COLO829 (cell line): ENCODE measurements at places on chromosomes 12 and 14.

DNA sequence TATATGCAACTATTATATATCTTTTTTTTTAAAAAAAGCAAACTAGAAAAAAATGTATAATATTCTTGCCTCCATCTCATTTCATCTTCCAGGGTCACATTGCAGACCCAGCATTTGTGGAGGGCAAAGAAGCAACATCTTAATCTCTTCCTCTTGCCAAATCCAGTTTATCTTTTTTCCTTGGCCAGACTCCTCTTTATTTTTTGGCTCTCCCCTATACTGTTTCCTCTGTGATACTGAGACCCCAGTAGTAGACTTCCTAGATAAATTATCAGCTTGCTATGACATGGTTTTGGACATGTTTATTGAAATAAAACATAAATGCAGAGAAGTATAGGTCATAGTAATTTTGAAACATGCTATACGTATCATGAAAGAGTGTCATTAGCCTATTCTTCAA lies 303.8 kb upstream of the DDHD1 start:
- no peak for DNase-seq

DNA sequence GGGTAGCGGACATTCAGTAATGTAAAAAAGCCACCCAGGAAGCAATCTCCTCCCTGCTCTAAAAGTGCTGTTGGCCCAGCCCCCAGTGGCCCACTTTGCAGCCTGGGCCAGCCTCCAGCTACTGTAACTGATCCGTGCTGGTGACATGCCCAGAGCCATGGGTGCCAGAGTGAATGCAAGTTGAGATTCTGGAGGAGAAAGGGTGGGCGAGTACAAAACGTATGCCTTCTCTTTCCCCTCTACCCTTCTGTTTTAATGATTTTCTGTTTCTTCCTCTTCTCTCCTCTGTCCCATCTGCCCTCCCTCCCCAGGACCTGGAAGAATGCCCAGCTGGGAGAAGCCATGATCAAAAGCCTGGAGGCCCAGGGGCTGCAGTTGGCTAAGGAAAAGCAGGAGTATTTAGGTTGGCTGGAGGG lies 16.9 kb downstream of the PLEKHD1 start:
- DNase-seq: no peak

DNA sequence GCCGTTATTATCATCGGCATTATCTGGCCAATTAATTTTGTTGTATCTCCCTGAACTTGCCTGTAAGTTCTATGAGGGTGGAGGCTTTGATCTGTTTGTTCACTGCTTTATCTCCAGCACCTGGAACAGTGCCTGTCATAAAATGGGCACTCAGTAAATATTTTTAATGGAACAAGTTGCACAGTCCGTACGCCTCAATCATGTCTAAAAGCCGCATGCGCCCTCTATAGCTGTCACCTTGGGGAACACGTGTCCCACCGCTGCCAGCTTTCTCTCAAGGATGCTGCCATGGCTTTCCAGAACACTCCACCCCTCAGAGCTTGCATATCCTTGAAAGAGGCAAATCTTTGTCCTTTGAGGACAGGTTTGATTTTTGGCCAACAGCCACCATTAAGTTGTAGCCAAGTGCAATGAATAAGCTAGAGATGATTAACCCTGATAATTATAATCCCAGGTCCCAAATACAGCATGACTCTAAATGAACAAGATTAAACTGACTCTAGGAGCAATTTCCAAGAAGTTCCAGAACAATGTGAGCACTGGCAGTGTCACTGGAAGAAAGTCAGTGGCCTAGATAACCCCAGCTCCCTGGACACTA lies 55.1 kb downstream of the ERH start:
- DNase-seq: no peak

GRCh38 chr12:3882896-3883564 lies 9.8 kb upstream of the PARP11 start:
- DNase-seq: peak; percentile 20

DNA sequence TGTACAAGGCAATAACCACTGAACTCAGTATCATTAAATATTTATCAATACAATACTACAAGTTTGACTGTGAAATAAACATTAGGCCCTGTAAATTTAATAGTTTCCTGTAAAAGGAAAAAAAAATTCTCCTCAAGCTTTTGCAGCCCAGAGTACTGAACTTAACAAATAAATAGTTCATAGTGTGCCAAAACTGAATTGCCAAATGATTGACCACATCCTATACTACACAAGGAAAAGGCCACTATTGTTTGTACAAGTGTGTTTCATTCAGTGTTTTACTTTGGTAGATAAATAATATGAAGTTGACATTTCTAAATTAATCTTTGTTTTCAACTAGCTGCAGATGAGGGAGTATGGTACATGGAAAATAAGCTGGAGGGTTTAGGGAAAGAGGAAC lies 379.6 kb downstream of the FLRT2 start:
- DNase-seq: peak; percentile 64

- no peak for DNase-seq
Measured at GRCh38 chr12:130639476-130640424, 76.3 kb downstream of the RIMBP2 start.

- DNase-seq: no peak
Measured at GRCh38 chr14:85313560-85314207, 216.3 kb upstream of the FLRT2 start.

GRCh38 chr12:120490833-120491512 lies 4.9 kb upstream of the DYNLL1 start:
- no peak for DNase-seq

DNA sequence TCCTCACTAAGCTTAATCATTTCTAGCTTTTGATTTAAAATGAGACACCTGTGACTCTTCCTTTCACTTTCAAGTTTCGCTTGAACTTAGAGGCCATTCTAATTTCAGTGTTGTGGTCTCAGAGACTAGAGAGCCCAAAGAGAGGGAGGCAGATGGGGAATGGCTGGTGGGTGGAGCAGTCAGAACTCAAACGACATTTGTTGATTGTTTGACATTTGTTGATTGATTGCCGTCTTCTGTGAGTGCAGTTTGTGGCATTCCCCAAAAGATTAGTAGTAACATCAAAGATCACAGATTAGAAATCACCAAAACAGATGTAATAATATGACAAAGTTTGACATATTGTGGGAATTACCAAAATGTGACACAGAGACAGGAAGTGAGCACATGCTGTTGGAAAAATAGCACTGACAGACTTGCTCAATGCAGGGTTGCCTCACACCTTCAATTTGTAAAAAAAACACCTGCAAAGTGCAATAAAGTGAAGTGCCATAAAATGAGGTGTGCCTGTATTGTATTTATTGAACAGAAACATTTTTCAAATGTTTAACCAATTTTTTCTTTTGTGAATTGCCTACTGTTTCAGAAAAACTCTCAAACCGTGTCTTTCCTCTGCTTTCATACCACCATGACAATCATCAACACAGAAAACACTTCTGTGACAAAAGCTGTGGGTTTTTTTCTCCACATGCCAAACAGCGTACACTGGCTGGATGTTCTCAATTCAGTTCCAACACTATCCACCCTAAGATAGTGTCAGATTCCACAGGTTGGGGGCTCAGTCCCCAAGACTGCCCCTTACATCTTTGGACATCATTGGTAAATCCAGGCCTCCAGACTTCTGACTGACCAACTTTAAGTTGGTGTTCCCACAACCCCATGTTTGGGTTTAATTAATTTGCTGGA lies 376.3 kb upstream of the RGS6 start:
- DNase-seq: no peak

GRCh38 chr12:84512751-84513150 lies 399.8 kb downstream of the SLC6A15 start:
- DNase-seq: no peak

DNA sequence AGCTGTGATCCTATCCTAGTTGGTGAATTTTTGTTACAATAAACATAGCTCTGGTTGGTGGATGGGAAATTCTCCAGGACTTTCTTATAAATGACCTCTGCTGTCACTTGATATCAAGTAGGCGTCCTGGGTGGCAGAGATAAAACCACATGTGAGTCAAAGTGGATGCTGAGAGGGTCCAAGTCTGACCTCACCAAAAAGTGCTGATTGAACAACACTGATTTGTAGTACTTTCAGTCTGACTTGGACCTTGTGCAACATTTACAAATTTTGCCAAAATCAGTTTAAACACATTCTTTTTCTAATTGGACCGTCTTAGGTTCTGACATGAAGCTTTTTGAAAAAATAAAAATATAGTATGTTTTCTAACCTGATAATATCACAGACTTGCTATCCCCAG lies 585.6 kb downstream of the GALC start:
- no peak for DNase-seq

DNA sequence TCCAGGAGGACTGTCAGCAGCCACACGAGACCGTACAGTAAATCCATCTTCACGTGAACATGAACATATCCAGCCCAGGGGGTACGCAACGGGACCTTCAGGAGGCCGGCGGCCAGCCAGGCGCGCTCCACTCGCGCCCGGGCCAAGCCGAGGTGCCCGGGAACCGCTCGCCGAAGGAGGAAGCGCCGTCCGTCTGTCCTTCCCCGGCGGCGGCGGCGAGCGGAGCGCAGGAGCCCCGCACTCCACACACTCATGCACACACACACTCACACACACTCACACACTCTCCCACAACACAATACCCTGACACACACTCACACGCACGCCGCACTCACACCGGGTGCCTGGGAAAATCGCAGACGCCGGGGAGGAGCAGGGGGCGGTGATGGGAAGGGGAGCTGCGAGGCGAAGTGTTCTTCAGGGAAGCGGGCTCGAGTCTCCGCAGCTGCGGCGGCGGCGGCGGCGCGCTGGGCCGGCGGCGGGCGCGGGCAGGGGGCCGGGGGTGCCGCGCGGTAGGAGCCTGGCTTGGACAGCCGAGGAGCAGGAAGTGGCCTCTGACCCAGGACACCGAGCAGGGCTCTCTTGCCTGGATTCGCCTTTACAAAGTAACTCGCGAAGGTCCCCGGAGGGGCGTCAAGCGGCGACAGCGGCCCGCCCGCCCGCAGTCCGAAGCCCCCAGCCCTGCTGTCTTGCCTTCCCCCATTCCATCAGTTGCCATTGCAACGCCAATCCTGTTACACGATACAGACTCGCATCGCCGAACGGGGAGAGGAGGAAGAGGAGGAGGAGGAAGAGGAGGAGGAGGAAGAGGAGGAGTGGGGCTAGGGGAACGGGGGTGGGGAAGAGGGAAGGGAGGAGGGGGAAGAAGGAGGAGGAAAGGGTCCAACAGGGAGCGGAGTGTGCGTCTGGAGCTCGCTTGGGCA lies 601 bp downstream of the MDGA2 start:
- no peak for DNase-seq

DNA sequence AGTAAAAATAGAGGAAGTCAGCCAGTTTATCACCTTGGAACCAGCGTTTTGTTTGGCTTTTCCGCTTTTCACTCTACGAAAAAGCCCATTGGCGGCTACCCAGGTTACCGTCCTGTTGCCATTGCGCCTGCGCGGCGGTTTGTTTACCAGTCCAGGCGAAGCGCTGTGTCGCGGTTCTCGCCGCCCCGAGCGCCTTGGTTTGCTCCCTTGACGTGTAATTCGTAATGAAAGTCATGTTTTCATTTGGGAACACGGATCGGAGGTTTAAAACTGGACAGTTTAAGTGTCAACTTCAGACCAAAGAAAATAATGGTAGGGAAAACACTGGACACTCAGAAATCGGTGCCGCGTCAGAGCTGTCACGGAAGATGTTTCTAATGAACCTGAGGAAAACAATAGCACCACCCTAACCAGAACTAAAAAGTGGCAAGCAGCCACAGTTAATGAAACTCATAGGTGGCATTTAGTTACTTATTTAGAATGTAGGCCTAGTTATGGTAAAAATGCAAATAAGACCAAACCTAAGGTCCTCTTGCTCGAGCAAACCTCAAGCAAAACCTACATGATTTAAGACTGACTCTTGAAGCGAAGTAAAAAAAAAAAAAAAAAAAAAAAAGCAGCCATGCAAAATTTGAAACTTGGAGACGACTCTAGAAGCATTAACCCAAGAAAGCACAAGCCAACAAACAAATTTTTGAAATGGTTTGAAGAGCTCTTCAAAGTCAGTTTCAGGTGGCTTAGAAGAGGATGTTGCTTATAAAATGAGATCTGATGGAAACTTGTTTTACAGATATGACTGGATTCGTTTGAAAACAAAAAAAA lies 790 bp upstream of the GPR19 start:
- peak; percentile 69 for DNase-seq

GRCh38 chr14:77039285-77040058 lies 11.0 kb upstream of the IRF2BPL start:
- no peak for DNase-seq

DNA sequence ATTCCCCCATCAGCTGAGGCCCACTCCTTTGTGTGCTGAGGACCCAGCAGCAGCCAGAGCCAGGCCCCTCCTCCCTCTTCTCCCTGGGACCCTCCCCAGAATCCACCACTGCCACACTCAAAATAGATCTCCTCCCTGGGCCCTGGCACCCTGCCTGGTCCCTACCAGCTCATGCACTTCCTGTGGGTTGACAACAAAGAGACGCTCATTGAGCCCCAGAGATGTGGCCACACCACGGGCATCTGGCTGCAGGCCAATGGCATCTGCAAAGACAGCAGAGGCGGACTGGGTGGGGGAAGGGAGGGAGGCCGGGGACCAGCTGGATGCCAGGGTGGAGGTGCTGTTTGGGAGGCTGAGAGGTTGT lies 16.0 kb upstream of the ENDOU start:
- peak; percentile 91 for DNase-seq

DNA sequence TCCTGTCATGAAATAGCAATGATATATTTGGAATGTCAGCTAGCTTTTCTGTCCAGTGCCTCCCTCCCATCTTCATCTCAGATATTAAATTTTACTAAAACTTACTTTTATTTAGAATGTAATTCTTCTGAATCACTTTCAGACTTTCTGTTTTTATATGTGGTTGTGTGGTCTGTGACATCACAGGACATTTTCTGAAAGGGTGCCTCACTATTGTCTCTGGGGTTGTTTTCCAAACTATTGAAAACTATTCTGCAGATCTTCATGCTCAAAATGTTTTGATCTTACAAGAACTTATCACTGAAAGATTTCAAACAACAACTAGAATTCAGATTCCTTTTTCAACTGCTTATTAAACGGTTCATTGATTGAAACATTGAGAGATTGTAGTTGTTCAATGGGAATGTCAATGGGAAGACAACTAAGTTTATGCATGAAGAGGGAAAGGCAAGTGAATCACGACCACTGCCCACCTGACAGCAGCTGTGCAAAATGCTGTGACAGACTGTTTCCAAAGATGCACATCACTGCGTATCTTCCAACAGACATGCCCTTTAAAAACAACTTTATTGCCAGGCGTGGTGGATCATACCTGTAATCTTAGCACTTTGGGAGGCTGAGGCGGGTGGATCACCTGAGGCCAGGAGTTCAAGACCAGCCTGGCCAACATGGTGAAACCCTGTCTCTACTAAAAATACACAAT lies 51.3 kb downstream of the KLRG1 start:
- no peak for DNase-seq

- DNase-seq: no peak
Measured at GRCh38 chr14:63705561-63706070, 22.2 kb downstream of the SGPP1 start.
